HCT116 (cell line): ENCODE measurements at places on chromosomes 5 and 9.

DNA sequence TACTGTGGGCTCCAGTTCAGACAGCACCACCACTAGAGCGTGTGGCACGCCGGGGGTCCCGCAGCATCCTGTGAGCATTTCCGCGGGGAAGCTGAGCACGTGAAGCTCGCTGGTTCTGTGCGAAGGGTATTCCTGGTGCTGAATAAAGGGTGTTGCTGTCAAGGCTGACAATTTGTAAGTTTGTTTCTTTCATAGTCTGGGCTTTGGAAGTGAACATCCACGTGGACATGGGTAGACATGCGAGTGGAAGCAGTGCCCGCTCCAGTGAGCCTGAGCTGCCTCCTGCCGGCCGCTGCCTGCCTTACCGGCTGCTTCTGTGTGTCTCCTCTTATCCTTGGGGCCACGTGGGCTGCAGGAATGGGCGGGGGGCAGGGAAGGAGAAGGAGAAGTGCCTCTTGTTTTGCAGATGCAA is 14.7 kb downstream of the NDUFS6 start:
- no peak for DNase-seq

GRCh38 chr5:42953041-42953440 is 87.1 kb downstream of the ANXA2R start:
- no peak for DNase-seq

DNA sequence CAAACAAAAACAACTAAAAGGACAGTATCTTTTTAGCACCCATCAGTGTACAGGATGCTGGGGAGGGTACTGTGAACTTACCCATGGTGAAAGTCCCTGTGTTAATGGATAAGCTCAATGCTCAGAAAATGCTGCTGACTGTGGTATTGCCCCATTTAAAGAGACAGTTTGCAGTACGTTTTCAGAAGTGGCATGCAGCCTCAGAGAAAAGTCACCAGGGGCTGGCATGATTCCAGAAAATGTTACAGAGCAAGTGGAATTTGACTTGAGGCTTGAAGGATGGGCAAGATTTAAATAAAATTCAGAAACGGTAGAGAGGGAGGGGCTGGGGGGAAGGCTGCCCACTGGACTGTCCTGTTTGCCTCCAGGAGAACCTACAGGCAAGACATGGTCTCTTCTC is 7.2 kb downstream of the S1PR3 start:
- DNase-seq, result no peak

- DNase-seq, result no peak
These were observed 79.2 kb downstream of the OTULIN start for GRCh38 chr5:14743601-14744295.

DNA sequence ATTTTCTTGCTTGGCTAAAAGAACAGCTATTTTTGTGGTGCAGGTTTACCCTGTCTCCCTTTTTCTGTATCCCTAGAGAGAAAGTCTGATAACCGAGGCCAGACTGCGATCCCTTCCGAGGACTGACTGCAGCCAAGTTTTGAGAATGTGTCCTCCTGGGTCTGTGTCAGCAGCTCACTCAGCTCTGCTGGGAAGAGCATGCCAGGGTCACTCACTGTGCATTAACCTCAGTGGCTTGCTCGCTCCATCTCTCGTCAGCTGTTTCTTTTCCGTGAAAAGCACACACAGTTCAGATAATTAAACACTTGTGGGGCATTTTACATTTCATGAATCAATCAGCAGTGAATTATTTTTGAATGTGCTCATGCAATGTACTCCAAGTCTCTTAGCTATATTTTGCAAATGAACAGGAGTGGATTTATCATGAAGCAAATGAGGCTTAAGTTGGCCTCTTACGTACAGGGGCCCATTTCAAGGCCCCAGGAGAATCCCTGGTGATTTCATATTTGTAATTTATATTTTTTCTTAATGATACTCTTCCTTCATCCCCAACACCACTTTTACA is 252.1 kb downstream of the SMARCA2 start:
- no peak for DNase-seq

DNA sequence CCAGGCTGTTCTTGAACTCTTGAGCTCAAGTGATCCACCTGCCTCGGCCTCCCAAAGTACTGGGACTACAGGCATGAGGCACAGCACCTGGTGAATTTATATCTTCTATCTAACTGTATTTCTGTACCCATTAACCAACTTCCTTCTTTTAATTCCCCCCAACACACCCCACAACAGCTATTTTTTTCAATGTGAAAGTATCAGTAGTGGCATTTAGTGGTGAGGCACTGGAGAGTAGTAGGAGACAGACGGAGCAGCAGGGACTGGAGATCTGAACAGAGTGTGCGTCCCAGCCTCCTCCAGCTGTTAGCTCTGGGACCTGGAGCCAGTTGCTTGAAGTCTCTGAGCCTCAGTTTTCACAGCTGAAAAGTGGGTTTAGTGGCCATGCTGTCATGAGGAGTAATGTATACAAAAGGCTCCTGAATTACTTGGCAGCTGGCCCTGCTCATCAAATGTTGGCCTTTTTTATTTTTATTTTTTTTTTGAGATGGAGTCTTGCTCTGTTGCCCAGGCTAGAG is 11.0 kb upstream of the EEIG1 start:
- DNase-seq, result no peak

- DNase-seq, result no peak
These were observed 13.8 kb downstream of the SNX30 start for GRCh38 chr9:112764344-112764743.

GRCh38 chr9:21333226-21333625 is 2.0 kb downstream of the KLHL9 start:
- no peak for DNase-seq

GRCh38 chr5:58064801-58065200 is 395.1 kb downstream of the PLK2 start:
- DNase-seq, result no peak
